ENCODE measurements at places on chromosomes 7 and 10.

GRCh38 chr7:38394660-38395059 lies 121.2 kb upstream of the TARP start:
- DNase-seq, result no peak

- DNase-seq, result no peak
Measured at GRCh38 chr10:126315494-126316177, 72.6 kb downstream of the ADAM12 start.

DNA sequence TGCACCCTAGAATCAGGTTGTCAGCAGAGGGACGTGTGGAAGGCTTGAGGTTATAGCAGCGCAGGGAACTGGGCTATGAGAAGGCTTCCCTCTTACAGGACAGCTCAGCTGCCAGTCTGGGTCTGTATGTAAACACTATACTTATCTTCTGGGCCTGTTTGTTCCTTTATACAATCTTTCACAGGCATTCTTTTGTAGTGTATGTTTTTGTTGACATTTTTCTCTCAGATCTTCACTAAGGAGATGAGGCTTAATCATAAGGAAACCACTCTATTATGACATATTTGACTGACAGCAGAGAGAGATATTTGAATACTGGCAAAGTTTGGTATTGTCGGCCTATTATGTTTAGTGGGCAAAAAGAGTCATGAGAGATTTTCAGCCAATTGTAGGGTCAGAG lies 929 bp downstream of the GBF1 start:
- no peak for DNase-seq

- DNase-seq, result no peak
Measured at GRCh38 chr10:114306116-114306973, 67.3 kb downstream of the VWA2 start.

GRCh38 chr7:80392229-80393169 lies 119.4 kb downstream of the GNAT3 start:
- DNase-seq, result no peak

DNA sequence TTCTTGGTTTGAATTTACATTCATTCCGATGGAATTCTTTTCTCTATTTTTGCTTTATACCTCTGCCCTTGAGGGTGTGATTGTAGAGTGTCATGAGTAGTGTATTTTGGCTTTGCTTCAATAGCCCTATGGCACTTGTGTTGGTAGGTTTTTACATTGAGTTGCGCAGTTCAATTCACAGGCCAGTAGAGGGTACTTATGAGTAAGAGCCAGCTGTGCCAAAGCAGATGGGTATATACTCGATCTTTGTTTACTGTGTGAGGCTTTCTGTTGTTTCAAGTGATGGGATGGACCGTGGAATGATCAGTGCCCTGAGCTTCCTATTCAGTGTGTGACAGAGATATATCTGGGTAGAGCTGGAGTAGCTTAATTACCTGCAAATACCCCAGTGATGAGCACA lies 4.3 kb upstream of the AKR1C3 start:
- DNase-seq, result no peak

GRCh38 chr7:129103561-129104324 lies 40.8 kb upstream of the TSPAN33 start:
- no peak for DNase-seq

Data from mucosa of gallbladder (tissue), 1 donor.